ENCODE measurements at places on chromosomes 3 and 15.
A peak's percentile ranks its signal among the peaks of the same experiment; 100 is the strongest.

- DNase-seq = no peak
Measured at GRCh38 chr3:70816346-70816745, 503.9 kb upstream of the MDFIC2 start.

- DNase-seq = no peak
Measured at GRCh38 chr15:77825546-77825945, 192.8 kb upstream of the LINGO1 start.

DNA sequence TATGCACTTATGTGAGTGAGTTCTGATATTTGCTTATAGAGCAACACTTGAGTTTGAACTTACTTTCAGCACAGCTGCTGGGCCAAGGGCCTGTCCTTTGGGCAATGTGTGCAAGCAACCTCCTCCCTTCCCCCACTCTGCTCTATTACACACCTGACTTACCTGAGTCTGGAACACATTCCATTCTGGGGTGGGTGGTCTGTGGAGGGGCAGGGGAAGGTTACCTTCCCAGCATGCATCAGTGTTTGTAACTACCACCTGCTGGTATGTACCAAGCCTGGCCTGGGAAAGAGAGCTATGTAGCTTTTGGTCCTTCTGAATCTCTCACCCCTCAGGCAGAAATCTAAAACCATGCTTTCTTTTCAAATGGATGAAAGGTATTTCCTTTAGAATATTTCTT lies 103.0 kb downstream of the ISL2 start:
- DNase-seq = no peak

DNA sequence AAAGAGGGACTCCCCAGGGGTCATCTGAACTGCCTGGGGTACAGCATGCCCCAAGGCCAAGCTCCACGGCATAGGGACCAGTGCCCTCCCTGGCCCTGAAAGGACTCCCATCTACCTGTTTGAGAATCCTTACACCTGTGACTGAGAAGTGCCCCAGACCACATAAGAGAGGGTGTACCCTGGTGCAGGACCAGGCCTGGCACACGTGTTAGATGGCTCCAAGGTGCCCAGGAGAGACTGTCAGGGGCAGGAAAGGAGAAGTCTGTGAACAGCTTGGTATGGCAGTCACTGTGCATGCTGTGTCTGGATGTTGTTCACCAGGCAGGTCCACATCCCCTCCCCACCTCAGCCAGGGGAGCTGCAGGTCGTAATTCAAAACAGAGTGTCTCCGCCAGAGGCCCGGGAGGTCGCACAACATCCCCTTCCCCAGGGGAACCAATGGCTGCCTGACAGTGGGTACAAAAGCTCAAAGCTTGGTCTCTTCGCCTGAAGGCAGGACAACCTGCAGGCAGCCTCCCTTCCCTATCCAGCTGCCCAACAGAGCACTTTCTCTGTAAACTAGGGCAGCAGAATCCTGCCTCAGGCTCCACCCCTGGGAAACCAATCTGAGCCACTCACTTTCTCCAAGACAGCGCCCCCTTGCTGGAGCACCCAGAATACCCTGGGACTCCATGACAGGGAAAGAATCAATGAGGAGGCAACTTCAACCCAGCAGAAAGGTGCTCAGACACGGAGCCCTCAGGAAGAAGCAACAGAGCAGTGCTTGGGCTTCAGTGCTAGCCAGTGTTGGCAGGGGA lies 3.9 kb downstream of the NUP210 start:
- no peak for DNase-seq

DNA sequence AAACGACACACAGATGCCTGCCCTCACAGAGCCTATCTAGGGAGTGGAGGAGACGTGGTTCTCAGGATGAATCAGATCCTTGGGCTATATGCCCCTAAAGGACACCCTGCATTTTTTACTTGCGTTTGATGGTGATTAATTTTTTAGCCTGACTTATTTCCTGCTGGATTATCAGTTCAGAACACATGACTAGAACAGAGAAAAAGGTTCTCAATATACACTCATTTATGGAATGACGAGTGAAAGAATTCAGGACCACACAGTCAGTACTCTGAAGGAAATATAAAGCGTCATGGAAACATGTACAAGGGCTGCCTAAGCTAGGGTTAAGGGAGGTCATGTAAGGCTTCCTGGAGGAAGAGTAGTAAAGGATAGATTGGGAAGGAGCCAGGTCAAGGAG lies 121.8 kb downstream of the SSR3 start:
- DNase-seq = no peak

DNA sequence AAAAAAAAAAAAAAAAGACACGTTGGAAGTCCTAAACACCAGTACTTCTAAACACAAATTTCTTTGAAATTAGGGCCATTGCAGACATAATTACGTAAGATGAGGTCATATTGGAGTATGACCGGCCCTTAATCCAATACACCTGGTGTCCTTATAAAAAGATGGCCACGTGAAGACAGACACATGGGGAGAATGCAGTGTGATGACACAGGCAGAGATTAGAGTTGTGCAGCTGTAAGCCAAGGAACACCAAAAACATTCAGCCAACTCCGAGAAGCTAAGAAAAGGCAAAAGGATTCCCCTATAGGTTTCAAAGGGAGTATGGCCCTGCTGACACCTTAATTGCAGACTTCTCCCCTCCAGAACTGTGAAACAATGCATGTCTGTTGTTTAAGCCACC lies 379.0 kb upstream of the PDZRN3 start:
- no peak for DNase-seq

GRCh38 chr3:126848991-126849390 lies 133.9 kb upstream of the PLXNA1 start:
- DNase-seq = no peak

- no peak for DNase-seq
Measured at GRCh38 chr3:109336291-109336861, 970 bp downstream of the DPPA4 start.

DNA sequence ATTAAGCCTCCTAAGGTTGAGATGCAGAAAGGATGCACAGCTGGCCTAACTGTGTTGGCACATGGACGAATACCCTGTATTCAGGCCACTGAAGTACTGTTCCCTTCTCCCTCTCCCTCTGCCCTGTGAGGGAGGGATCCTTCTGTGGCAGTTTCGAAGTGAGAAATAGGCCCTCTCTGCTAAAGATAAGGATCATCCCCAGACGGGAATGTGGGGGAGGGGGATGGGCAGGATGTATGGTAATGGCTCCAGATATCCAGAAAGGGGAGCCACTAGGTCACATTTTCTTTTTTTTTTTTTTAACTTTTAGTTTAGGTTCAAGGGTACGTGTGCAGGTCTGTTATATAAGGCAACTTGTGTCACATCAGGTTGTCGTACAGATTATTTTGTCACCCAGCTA lies 463.1 kb downstream of the TBL1XR1 start:
- no peak for DNase-seq

DNA sequence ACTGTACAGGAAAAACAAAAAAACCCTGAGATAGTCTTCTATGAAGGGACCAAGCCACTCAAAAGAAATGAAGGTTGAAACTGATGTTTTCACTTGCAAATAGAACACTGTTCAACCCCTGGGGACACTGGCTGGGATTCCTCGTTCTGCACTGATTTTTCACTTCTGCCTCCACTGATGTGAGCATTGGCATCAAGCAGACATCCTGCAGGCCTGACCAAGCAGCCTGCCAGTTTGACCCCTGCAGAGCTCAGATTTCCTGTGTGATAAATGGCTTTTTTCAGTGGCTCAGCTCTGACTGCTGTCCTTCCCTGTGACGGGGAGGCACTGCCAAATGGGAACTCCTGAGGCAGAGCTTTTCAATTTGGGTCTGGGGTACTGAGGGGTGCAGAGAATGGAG lies 50.0 kb downstream of the RASGRP1 start:
- no peak for DNase-seq

DNA sequence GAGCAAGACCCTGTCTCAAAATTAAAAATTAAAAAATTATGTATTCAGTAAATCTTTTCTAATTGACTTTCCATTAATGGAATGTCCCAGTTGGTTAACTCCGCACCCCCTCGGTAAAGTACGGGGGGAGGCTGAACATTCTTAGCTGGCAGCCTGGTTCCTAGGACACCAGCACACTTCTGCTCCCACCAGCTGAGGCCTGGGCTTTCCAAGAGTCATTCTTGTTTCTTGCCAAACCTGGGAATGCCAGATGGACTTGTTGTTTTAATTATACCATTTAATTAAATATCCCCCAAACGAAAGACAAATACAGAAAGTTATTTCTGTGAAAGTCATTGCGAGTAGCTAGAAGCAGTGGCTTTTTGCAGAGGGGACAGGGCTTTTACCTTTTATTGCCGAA lies 179.4 kb downstream of the VGLL4 start:
- DNase-seq = no peak

GRCh38 chr3:154642145-154642544 lies 212.2 kb upstream of the GPR149 start:
- DNase-seq = no peak

DNA sequence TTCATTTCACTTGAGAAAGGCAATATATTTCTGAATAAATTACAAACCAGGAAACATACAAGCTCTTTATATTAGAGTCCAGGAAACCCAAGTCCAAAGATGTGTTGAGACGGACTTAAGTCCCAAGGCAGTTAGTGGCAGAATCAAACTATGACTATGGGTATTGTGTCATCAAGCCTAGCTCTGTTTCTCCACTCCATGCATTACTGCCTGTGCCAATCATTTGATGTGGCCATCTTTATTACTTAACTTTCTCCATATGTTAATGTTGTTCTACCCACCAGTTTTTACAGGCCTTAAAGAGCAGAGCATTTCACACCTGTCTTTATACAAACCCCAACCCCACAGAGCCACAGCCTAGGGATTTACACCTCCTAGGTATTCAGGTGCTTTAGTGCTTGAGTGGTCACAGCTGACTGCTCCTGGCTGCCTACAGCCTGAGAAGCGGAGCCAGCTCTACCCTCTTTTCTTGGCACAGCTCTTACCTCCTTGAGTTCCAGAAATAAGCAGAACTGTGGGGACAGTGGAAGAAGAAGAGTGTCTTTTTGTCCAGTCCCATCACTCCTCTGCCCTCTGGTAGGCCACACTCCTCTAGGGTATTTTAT lies 92.1 kb downstream of the DTWD1 start:
- peak; percentile 46 for DNase-seq

GRCh38 chr15:37339856-37340255 lies 239.5 kb upstream of the MEIS2 start:
- no peak for DNase-seq

GRCh38 chr3:104347291-104347690 lies 1019.4 kb upstream of the ALCAM start:
- DNase-seq = no peak

- DNase-seq = no peak
Measured at GRCh38 chr15:77518458-77518857, 97.8 kb downstream of the HMG20A start.

- DNase-seq = no peak
Measured at GRCh38 chr3:177764933-177765332, 567.7 kb upstream of the TBL1XR1 start.

GRCh38 chr15:73936181-73936580 lies 9.9 kb downstream of the LOXL1 start:
- DNase-seq = peak; percentile 11
